ENCODE measurements at places on chromosomes 5 and 9.

DNA sequence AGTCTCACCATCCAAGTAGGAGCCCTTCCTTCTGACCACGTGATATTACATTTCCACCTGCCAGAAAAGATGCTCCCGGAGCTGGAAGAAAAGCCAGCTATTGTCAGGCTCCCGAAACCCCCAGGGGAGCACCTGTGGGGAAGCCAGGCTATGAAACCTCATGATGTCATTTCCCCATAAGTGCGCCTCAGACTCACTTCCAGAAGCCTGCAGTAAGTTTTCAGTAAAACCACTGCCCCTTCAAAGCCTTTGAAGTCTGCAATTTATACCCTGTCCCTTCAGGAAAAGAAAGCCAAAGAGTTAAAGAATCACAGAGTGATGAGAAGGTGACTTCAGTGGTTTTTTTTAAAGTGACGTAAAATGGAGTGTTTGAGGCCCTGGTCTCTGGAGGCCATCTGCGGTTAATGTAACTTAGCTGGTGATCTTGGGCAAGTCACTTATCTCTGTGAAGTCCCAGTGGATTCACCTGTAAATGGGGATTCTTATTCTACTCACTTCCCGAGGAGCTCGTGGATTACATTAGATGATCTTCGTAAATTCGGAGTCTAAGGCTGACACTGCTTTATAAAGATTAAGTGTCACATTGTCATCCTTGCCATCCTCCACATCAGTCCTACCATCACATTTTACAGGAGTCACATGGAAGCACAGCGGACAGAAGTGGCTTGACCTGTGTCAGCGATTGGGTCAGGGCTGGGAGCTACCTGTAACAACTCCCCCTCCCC is 2.6 kb upstream of the SEMA6A start:
- no peak for DNase-seq

DNA sequence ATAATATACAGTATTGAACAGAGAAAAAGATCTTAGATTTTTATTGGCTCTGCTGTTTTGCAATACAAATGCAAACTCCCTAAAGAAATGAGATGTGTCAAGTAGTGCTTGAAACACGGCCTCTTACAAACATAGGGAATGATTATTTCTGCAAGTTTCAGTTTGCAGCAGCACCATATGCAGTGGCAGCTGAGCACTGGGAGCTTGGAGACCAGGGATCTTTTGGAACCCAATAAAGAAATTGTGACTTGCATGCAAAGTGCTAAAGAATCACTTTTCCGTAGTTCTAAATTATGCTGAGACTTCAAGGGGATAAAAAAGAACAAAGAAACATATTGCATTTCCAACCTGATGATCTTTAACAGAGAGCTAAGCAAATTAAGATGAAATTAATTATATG is 674.6 kb upstream of the ZNF608 start:
- DNase-seq: no peak

GRCh38 chr9:135320943-135321342 is 158.6 kb upstream of the PPP1R26 start:
- no peak for DNase-seq

DNA sequence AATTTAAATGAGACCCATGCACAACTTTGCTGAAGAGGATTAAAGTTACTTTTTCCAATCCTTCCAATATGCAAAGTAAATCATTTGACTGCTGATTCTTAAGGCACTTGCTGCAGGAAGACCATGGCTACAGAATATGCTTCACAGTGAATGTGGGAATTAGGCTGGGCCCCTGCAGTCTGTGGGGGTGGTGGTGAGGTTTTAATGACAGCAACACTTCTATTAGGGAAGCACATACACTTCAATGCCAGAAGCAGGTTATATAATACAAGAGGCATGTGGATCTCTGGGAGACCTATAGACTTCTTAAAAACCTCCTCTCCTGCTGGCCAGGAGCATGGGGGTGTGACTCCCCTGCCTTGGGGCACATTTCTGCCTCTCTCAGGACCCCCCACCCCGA is 124.5 kb upstream of the KLF9 start:
- no peak for DNase-seq

DNA sequence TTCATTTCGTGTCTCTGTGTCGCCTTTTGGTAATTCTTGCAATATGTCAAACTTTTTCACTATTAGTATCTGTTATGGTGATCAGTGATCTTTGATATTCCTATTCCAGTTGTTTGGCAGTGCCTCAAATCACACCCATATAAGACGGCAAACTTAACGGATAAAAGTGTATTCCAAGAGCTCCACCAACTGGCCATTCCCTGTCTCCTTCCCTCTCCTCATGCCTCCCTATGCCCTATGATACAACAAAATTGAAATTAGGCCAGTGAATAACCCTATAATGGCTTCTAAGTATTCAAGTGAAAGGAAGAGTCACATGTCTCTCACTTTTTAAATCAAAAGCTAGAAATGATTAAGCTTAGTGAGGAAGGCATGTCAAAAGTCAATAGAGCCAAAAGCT is 74.8 kb downstream of the CDK5RAP2 start:
- no peak for DNase-seq

DNA sequence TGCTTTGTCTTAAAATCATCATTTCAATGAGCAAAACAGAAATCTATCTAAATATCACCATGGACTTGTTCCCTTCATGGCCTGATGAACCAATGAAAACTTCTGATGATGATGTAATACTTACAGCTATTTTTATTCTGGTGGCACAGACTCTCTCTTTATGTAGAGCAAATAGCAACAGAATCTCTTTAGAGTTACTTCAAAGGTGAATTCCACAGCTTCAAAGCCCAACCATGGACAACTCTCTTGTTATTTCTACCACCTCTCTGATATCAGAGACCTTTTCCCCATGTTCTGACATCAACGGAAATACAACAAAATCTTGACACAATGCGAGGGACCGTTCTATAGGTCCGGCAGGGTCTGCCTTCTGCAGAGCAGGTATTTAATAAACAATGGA is 70.1 kb downstream of the RETREG1 start:
- DNase-seq: no peak

- no peak for DNase-seq
These were observed 58.1 kb downstream of the OXCT1 start for GRCh38 chr5:41812156-41812555.

DNA sequence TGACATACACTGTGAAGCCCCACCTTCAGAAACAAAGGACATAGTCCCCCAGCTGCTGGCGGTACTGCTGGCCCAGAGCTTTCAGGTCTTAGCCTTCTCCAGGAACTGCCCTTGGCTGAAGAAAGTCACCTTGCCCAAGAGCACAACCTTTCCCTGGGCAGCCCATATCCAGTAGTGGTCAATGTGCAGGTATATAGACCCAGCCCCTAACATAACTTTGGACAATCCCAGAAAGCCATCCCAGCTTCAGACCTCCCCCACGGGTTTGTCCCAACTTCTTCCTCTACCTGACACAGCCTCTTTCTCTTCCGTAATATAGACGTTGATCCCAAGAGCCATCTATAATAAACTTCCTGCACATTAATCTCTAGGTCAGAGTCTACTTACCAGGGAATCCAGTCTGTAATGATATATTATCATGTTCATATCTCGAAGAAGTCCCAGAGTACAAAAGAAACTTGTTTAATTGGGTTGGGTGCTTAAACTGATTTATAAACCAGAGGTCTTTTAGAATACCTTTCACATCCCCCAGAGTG is 157.4 kb downstream of the SNCAIP start:
- no peak for DNase-seq

DNA sequence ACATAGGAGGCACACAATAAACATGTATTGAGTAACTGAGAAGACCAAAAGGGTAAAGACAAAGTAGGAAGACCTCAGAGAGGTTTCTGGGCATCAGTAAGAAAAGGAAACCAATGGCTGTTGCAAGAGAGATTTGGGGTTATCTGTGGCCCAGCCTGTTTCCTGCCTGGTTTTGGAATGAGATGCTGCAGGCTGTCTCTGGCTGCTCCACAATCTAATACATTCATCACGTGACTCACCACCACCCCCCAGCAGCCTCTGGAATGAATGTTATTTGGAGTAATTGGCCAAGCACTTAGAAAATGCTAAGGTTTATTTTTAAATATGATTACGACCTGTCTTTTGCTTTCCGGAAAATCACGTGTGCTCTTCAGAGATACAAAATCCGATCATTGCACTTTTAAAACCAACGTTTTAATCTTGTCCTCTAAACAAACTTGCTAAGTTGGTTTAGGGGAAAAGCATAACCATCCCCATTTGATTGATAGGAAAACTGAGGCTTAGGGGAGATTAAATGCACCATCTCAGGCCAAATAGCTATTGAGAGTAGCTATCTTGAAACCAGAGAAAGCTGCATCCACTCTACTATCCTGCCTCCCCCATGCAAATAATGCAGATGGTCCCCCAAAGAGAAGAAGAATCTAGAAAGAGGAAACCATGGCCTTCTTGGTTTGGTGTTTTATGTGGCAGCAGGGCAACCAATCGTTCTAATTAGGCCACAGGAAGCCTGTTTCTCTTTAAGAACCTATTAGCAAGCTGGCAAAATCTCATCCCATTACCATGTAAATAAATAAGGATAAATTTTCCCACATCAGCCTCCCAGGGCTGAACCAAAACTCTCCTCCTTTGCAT is 151.8 kb upstream of the ADRA1B start:
- no peak for DNase-seq
